Fibroblast of skin of left biceps (primary cell): ENCODE measurements at places on chromosomes 3 and 15.

GRCh38 chr3:69961706-69962439 is 37.7 kb upstream of the SAMMSON start:
- no peak for DNase-seq

- no peak for DNase-seq
Measured at GRCh38 chr3:141257961-141258360, 26.3 kb downstream of the PXYLP1 start.

DNA sequence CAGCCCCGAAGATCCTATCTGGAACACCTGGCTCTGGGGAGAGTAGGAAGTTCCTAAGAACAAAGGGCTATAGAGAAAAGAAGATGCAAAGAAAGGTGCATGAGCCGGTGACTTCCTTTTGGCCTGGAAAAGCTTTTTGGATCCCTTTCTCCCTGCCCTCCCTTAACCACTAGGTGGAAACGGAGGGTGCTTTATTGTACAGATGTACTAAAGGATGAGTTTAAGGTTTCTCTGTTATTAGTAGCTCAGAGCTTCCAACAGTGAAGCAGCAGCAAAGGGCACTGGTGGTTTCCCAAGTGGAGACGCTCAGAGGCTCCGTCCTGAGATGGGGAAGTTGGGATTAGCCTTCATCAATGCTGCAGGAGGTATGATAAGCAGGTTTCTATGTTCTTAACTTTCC is 5.9 kb upstream of the ADGRG7 start:
- DNase-seq = peak; percentile 5

- no peak for DNase-seq
Measured at GRCh38 chr3:99834211-99834957, 16.7 kb downstream of the CMSS1 start.

DNA sequence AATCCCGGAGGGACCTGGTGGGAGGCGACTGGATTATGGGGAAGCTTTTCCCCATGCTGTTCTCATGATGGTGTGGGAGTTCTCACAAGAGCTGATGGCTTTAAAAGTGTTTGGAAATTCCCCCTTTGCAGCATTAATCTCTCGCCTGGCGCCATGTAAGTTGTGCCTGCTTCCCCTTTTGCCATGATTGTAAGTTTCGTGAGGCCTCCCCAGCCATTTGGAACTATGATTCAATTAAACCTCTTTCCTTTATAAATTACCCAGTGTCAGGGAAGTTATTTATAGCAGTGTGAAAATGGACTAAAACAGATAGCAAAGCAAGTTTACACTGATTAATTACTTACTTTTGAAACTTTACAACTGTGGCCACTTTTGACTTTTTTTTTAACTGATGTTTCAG is 10.6 kb upstream of the U2SURP start:
- no peak for DNase-seq
